ENCODE measurements at places on chromosomes 12 and 14. TPM values are rescaled to one million over a fixed set of nuclear protein-coding genes. Genes with fewer than 3 reads are reported as not detected.
A peak's percentile ranks its signal among the peaks of the same experiment; 100 is the strongest.

DNA sequence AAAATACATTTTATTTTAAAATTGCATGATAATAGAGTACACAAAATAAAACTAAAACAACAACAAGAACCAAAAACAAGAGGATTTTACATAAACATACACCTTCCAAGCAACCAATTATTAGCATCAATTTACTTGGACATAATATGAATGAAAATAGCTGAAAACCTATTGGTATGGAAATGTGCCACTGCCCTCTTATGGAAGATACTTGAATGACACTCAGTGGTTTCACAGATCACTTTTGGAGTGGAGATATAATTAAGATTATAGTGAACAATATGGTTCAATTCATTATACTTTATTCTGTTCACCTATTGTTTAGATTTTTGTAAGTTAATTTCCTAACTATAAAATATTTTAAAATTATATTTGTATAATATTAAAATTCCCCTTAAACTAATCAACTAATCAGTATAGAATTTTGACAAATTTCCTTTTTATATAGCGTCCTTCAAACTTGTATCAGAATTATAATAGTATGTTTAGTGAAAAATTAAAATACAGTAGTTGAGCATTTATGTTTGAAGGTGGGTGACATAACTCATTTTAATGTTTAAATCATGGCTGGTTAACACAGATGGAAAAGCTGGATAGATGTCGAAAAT is 70.1 kb downstream of the SLC6A15 start:
- DNase-seq: peak; percentile 10

DNA sequence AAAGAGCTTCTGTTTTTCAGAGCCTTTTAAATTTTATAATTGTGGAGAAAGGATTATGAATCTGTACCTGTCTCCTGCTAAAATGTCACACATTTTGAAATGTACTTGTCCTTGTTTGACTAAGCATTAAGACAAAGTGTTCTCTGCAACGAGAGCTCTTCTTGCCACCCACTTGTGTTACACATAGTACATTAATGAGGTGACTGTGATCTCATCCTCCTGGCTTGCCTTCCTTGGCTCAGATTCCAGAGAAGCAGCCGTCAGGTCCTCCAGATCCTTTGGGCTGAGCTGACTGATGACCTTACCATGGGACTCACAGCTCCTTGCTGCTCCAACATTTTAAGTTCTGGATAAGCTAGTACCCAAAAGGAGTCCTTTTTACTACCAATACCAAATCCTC is 81.4 kb downstream of the BBS10 start:
- peak; percentile 73 for DNase-seq

- DNase-seq: peak; percentile 7
These were observed 48.6 kb downstream of the PCNX1 start for GRCh38 chr14:70955543-70956480.

RPGRIP1 gene
- not detected for polyA plus RNA-seq

RTL1 gene
- polyA plus RNA-seq: not detected

TMEM179 gene
- polyA plus RNA-seq: 0.10 TPM

Data from AG04450 (cell line).